ENCODE measurements at places on chromosomes 5 and 9.

DNA sequence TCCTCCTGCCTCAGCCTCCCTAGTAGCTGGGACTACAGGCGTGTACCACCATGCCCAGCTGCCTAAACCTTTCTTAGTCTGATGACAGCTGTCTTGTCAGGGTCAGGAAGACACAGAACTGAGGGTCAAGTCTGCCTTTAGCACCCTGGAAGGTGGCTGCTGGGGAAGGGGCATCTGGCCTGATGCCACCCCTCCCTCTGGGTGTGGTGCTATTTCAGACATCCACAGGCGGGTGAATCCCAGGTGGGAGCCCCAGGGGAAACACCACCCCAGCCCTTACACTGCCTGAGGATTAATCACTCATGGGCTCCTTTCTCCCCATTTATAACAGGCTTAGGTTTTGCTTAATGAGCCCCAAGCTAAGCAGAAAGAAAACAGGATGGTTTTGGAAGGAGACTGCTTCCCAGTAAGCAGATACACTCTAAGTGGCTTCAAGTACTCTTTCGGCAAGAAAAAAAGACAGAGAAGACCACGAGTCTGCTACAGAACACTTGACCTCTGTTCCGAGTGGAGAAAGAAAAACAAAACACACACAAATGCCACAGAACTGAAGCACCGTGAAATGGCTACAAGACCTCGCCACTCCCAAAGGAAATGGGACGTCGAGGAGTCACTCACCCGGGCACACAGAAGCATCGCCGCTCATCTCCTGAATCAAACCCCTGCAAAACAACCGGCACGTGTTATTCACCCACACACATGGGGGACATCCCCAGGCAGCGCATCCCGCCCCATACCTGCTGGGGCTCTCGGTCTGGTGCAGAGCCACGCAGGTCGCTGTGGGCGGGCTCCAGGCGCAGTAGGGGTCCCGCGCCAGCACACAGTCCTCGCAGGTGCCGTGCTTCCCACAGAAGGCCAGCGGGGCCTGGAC, 62.4 kb downstream of the SECISBP2 start:
- no peak for DNase-seq

DNA sequence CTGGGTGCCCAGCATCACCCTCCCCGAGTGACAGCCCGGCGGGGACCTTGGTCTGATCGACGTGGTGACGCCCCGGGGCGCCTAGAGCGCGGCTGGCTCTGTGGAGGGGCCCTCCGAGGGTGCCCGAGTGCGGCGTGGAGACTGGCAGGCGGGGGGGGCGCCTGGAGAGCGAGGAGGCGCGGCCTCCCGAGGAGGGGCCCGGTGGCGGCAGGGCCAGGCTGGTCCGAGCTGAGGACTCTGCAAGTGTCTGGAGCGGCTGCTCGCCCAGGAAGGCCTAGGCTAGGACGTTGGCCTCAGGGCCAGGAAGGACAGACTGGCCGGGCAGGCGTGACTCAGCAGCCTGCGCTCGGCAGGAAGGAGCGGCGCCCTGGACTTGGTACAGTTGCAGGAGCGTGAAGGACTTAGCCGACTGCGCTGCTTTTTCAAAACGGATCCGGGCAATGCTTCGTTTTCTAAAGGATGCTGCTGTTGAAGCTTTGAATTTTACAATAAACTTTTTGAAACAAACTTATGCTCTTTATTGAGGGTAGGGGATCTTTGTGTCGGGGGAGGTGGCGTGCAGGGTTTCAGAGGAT, 1.3 kb downstream of the GADD45G start:
- DNase-seq = peak; percentile 45

DNA sequence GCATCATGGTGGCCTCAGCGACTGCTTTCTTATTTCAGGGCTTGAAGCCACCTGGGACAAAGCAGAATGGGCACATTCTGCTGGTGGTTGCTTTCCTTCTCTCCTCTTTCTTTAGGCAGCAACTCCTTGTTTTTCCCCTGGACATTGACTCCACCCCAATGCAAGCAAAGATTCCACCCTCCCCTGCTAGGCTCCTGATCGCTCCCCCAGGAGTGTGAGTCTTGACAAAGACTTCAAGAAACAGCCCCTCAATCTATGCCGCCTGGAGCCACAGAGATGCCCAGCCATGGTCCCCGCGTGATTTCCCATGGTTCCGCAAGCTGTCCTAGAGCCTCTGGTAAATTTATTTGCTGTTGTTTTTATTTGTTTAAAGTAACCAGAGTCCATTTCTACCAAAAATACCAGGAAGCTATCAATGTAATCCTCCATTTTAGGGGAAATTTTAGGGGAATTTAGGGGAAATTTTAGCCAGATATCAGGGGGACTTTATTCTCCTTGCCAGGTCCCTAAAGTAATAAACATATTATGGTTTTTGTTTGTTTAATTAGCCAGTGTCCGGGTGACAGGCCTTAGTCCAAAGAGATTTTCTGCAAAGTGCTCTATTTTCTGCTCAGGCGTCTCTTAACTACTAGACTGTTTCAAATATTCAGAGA, 2.3 kb downstream of the KCNMB1 start:
- no peak for DNase-seq

GRCh38 chr9:114958021-114958843, 27.8 kb upstream of the TNFSF8 start:
- DNase-seq = peak; percentile 4

DNA sequence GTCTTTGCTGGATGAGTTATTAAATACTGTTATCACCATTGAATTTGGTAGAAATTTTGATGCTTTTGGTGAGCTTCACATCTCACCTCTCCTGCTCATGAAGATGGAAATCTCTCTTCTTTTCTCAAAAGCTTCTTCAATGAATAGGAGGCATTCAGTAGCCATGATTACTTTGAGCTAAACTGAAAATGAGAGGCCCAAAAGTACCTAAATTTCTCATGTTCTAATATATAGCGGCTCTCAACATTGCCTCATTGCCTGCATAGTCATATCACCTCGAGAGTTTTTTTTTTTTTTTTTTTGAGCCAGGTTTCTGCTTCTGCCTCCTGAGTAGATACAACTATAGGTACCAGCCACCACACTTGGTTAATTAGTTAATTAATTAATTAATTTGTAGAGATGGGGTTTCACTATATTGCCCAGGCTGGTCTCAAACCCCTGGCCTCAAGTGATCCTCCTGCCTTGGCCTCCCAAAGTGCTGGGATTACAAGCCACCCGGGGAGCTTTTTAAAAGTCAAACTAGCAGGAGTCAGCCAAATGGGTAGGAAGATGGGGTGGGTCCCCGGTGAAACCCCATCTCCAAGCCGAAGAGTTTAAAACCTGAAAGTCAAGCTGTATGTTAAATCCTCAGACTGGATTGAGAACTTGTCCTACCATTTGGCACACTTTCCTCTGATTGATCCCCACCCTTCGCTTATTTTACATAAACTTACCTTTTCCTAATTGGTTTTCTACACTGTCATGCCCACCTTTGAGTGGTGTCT, 169.0 kb downstream of the DOCK2 start:
- DNase-seq = no peak

GRCh38 chr9:100426189-100426529, 784 bp upstream of the MSANTD3 start:
- no peak for DNase-seq

DNA sequence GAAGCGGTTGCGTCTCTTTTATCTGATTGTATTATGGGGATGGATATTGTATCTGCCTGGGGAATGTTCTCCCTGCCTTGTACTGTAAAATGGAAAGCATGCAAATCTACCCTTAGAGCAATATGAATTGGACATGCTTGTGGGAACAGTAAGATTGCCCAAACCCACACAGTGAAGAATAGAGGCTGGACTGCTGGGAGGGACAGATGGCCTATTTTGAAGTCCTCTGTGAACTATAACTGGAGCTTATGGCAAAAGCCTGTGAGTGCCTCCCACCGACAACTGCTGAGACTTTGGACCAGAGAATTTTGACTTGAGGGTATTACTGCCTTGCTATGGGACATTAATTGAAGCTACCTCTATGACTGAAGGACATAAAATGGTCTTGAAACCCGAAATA, 168.9 kb downstream of the ERCC6L2 start:
- no peak for DNase-seq

- no peak for DNase-seq
Observed at GRCh38 chr9:113956901-113957300, 80.8 kb downstream of the ZNF618 start.

DNA sequence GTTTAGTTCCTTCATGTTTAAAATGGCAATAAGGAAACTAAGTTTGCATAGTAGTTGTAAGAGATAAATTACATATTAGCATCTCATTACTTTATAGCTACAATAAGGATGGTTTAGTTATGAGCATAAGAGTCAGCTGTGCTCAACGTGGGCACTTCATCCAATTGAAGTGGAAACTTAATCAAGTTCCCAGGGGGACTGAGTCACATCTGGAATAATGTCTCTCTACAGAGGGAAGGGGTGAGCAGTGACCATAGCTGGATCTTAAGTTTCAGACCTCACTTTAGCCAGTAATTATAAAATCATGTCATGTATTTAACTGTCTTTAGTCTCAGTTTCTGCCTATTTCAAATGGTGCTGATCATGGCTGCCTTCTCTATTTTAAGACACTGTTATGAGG, 36.8 kb upstream of the FAM240B start:
- DNase-seq = no peak

GRCh38 chr9:16794103-16794502, 76.4 kb downstream of the BNC2 start:
- no peak for DNase-seq

- no peak for DNase-seq
Observed at GRCh38 chr5:17415321-17415758, 82.7 kb upstream of the TAF11L2 start.

GRCh38 chr5:55030676-55031369, 6.8 kb downstream of the GZMK start:
- no peak for DNase-seq

GRCh38 chr5:117379521-117379920, 804.9 kb upstream of the SEMA6A start:
- no peak for DNase-seq

DNA sequence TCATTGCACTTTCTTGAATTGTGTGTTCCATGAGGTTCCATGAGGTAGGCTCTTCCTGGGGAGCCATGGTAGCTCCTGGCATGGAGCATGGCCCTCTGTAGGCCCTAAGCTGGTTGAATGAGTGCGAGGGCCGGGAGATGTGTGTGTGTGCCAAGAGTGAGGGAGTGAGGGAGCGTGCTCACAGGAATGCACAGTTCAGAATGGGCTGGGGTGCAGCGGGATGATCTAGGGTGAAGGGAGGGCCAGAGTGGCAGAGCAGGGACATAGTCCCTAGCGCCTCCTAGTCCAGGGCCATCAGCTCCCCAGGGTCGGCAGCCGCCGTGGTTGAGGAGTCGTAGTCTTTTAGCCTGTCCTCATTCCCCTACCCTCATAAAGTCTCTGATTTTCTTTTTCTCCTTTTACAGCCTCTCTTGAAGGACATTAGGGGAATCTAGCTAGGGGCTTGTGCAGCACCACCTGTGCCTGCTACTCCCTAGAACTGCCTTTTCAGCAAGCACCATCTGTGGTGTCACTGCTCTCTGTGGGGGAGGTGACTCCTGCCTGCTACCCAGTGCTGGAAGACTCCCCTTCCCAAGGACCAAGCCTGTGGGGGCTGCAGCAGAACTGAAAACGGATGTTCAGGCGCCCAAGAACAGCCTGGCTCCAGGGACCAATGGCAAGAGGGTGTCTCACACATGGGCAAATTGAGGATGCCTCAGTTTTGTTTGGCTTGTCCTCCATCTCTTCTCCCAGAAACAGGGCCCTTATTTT, 65.3 kb upstream of the PPARGC1B start:
- no peak for DNase-seq

DNA sequence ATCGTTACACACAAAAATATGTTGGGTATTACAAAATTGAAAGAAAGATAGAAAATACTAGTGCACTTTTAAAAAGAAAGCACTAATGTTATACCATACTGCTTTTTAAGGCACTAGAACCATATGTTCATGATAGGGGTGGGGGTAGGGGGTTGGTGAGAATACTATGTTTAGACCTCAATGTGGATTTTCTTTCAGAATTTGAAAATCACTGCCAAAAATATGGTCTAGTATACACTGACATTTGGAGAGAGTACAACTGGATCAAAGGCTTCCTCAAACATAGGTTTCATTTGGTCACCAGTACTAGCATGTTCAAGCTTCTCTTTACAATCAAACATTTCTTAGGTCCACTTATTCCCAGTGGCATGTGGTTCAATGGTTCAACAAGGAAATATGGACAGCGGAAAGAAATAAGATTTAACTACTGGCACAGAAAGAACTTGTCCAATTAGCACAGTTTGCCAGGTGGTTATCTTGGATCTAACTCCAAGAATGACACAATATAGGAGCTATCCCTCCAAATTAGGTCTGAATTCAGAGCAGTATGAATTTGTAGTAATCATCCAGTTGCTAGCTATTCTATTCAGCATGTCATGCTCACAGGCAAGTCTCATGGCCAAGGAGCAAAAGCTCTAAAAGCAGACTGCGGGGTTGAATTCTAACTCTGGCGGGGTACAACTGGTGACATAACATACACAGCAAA, 139.3 kb downstream of the SLC24A2 start:
- no peak for DNase-seq

- no peak for DNase-seq
Observed at GRCh38 chr5:88785746-88786565, 97.0 kb downstream of the MEF2C start.

GRCh38 chr5:2008851-2009629, 126.3 kb upstream of the IRX4 start:
- no peak for DNase-seq

DNA sequence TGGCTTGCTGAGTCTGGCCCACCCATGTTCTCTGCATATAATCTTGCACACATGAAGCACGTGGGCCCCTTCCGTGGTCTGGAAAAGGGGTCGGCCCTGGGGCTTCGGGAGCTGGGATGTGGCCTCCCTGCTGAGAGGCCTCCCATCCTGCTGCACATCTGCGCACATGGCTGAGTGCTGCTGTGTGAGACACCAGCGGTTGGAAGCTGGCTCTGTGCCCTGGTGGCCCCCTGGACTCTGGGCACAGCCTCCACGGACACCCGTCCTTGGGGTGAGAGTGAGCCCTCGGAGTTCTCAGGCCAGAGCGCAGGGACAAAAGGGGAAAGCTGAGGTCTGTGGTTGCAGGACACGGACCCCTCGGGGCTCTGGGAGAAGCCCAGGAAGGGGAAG, 115.8 kb downstream of the RXRA start:
- DNase-seq = no peak

DNA sequence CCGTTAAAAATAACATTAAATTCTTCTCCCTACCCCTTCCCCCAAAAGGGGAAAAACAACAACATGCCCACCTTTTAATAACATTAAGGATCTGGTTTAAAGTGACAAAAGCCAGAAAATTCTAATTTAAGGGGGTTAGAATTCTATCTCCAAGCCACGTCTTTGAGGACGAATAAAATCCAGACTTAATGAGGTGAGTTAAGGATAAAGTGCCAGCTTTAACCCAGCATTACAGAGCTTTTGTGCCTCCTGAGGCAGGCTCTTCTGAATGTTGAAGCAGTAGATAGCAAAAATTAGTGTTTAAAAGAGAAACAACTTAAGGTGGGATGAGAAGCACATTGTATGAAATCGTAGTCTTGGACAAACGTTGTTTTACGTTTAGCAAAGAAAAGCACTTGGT, 329.0 kb upstream of the MPDZ start:
- DNase-seq = no peak

Measured in occipital lobe (tissue), 3 donors.